Hindlimb muscle (tissue), 1 donor: ENCODE measurements at places on chromosomes 4 and X.

GRCh38 chr4:16104520-16104919 lies 20.7 kb upstream of the PROM1 start:
- DNase-seq, result no peak

- DNase-seq, result no peak
These were observed 89.0 kb upstream of the GC start for GRCh38 chr4:71872767-71873415.

DNA sequence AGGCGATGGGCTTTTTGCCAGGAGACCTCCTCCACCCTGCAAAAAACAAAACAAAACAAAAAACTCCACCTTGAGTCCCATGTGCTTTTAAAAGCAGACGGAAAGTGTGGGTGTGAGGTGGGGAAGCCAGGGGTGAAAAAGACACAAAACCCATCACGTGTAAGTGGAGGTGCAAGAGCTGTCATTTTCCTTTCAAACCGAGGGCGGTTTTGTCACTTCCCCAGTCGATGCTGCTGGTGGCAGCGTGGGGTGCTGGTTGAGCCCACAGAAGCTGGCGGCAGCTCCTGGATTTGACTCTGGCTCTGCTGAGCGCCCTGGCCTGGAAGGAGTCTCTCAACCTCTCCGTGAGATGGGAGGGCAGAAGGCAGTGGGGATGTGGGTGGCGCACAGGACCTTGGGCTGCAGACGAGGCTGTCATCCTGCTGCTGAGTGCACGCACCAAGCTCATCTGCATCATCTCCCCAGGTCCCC lies 110.0 kb downstream of the PSAPL1 start:
- DNase-seq, result no peak

DNA sequence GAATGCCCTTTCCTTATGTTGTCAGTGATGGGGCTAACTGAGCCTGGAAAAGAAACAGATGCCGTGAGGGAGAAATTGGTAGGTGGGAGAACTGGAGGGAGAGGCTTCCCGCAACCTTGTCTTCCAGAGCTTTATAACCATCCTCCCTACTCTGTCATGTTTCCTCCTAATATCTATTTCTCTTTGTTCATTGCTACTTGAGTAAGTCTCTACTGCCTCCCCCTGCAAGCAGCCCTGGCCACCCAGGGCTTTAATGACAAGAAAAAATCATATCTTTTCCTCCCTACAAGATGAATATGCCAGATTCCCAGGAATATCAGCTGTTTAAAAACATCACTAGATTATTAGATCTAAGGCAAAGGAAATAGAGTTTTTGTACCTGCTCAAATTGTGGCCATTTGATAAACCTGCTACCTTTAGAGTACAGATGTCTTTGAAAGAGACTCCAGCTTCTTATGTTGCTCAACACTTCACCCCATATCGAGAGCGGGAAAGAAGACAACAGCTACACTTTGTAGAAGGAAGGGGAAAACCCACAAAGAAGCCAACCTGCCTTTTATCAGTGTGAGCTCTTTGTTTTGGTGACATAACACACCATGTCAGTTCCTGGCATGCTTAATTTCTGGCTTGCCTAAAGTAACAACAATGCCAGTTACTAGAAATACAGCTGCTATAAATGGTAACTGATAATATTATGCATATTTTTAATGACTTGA lies 186.6 kb upstream of the LEF1 start:
- DNase-seq, result no peak

GRCh38 chr4:142845293-142846107 lies 601 bp downstream of the INPP4B start:
- DNase-seq, result peak; percentile 13

DNA sequence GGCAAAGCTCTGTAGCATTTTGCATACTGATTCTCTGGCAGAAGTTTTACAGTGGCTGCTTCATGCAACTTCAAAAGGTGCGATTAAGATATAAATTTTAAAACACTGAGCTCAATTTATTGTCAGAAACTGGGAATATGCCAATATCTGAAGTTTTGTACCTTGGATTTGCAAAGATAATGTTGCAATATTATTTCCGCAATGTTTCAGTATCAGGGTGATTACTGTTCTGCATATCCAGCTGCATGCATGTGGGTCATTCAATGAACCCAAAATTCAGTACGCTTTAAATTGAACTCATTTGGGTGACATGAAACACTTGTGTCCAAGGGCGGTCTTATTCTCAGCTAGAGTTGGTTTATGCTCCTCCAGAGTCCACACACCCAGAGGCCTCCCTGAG lies 26.2 kb downstream of the TRMT10A start:
- no peak for DNase-seq
